AG04449 (cell line): ENCODE measurements at places on chromosomes 11 and 22.

DNA sequence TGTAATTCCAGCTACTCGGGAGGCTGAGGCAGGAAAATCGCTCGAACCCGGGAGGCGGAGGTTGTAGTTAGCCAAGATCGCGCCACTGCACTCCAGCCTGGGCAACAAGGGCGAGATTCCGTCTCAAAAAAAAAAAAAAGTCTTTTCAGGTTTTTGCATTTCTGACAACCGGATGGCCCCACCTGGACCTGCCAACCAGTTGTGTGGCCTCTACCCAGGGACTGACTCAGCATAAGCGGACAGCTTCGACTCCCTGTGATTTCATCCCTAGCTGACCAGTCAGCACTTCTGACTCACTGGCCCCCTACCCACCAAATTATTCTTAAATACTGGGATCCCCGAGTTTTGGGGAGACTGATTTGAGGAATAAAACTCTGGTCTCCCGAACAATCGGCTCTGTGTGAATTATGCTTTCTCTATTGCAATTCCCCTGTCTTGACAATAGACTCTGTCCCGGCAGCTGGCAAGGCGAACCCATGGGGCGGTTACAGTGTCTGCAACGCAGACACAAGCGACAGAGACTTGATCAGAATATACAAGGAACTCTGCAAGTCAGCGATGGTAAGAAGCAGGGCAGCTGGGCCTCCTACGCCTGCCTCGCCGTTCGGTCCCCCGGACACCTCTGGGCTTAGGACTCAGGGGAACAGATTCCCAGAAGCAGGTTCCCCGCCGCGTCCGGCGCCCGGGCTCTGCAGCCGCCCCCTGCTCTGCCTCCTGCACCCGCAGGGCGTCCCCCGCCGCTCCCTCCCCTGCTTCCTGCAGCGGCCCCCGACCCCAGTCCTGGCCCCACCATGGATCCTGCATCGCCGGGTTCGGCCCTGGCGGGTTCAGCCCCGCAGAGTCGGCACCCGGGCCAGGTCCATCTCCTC is 741 bp upstream of the TALDO1 start:
- DNase-seq = no peak

DNA sequence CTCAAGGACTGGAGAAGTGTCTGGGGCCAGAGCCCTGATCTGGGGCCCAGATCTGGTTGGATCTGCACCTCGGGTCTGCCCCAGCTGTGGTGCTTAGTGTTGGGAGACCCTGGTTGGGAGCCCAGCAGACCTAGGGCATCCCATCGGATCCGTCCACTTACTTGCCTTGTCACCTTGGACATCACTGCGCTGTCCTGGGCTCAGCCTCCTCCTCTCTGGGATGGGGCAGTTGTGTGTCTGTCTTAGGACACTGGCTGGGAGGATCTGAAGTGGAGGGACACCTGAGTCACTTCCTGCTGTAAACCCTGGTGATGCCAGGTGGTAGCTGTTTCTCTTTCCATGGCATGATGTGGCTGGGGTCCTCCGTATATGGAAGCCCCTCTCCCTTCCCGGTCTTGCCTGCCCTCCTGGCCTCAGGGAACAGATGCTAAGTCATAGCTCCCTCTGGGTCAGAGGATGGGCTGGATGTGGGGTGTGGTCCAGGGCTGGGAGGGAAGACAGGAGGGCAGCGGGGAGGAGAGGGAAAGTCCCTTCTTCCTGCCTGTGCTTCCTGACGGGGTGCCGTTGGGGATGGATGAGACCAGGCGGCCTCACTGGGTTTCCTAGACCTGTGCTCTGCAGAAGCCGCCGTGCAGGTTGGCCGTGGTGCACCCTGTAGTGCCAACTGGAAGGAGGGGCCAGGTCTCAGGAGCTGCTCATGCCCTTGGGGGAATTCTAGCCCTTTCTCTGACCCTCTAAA is 12.1 kb upstream of the OMP start:
- no peak for DNase-seq

GRCh38 chr11:68677432-68677831 is 6.9 kb upstream of the GAL start:
- peak; percentile 3 for DNase-seq

- no peak for DNase-seq
Measured at GRCh38 chr11:3205261-3206155, 13.1 kb downstream of the MRGPRG start.
